ENCODE measurements at places on chromosomes 5 and 9. TPM values are rescaled to one million over a fixed set of nuclear protein-coding genes. Genes with fewer than 3 reads are reported as not detected.

The IFNK gene
- total RNA-seq: not detected

The GPR151 gene
- not detected for total RNA-seq

DNA sequence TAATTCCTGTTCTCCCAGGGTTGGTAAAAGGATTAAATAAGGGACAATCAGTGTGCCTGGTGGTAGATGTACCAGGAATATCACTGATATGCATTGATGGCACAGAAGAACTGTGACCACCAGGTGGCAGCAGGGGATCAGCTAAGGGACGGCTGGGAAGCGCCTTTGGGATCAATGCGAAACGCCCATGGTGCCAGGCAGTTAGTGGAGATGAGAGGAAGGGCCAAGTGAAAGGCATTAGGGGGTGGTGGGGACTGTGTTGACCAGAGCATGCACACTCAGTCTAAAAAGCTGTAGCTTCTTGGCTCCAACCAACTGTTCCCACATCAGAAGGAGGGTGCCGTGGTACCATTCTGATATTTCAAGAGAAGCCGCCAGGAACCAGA, 55.6 kb downstream of the ARHGEF37 start:
- DNase-seq: no peak
- no peak overlapping the region for H3K4me3 ChIP-seq
- H3K4me1 ChIP-seq: peaks cover 21% of the 10 kb centered on the region

DNA sequence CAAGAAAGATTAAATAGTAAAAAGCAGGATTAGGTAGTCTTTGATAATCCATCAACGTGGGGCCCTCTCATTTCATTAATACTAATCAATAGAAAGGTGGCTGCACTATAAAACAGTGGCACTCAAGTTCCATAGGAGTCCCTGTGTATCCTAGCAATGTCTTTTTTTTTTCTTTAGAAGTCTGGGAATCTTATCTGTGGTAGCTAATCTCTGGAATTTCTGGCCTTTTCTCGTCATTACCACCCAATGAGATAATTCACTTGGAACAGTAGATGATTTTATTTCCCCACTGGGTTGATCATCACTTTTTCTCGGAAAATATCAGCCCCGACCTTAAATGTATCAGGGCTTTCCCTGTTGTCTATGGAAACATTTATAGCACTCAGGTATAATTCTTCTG, 86.8 kb upstream of the CDH6 start:
- H3K4me3 ChIP-seq: no peak overlapping the region
- H3K27me3 ChIP-seq: no peaks in the 10 kb centered on the region
- no peak overlapping the region for H3K27ac ChIP-seq

DNA sequence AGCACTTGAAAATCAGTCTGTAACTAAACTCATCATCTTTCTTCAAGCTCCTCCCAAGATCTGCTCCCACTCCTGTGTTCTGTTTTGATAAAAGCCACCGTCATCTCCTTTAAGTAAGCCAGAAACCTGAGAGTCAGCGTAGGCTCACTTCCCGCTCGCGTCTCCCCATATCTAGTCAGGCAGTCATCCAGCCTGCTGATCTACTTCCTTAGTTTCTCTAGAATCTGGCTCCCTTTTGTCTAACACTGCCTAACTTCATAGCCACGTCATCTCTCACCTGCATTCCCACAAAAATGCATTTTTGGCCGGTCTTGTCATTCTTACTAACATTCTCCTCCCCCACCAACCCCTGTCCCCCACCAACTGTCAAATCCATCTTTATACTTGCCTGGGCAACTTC, 3.0 kb upstream of the TJP2 start:
- peaks cover 40% of the 10 kb centered on the region for H3K27me3 ChIP-seq
- no peak overlapping the region for H3K4me3 ChIP-seq
- peaks cover 4% of the 10 kb centered on the region for H3K36me3 ChIP-seq
- peaks cover 63% of the 10 kb centered on the region for H3K4me1 ChIP-seq
- no peak for DNase-seq

GRCh38 chr9:129697656-129698253, 32.3 kb downstream of the PRRX2 start:
- no peaks in the 10 kb centered on the region for H3K36me3 ChIP-seq
- peak; percentile 56 for DNase-seq
- peak overlapping the region; percentile 70 for H3K4me3 ChIP-seq
- peaks cover 34% of the 10 kb centered on the region for H3K27me3 ChIP-seq

DNA sequence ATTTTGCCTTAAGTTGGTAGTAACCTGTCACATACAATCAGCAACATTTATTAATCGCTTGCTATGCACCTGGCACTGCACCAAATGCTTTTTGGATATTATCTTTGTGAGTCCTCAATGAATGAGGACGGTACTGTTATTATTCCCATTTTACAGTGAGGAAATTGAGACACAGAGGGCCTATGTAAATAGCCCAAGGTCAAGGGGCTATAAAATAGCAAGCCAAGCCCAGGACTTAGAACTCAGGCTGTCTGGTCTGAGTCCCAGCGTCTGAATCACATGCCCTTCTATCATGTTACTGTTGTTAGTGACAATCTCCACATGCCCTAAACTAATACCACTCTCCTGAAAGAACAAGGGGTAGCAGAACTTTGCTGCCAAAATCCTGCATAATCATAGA, 60.0 kb downstream of the ERAP1 start:
- no peak for DNase-seq
- H3K27me3 ChIP-seq: no peaks in the 10 kb centered on the region
- peaks cover 37% of the 10 kb centered on the region for H3K4me1 ChIP-seq
- H3K4me3 ChIP-seq: no peak overlapping the region
- H3K36me3 ChIP-seq: peaks cover 19% of the 10 kb centered on the region
- no peak overlapping the region for H3K27ac ChIP-seq

DNA sequence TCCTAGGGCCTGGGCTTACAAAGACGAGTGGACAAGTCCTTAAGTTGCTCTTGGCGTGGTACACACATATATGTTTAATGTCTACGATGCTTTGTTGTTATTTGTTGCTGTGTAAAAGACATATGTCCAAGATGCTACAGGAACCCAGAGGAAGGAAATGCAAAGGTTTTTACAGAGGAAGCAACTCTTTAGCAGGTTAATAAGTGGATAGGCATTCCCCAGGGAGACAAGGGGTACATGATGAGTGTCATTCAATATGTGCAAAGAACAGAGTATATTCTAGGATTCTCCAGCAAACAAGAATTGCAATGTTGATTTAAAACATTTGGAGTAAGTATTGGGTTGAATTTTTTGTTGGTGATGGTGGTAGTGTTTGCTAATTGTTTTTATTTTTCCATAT, 92.1 kb downstream of the PIP5K1B start:
- H3K27ac ChIP-seq: no peak overlapping the region
- peaks cover 11% of the 10 kb centered on the region for H3K4me1 ChIP-seq
- no peak for DNase-seq
- no peak overlapping the region for H3K4me3 ChIP-seq
- H3K36me3 ChIP-seq: peaks cover 2% of the 10 kb centered on the region

DNA sequence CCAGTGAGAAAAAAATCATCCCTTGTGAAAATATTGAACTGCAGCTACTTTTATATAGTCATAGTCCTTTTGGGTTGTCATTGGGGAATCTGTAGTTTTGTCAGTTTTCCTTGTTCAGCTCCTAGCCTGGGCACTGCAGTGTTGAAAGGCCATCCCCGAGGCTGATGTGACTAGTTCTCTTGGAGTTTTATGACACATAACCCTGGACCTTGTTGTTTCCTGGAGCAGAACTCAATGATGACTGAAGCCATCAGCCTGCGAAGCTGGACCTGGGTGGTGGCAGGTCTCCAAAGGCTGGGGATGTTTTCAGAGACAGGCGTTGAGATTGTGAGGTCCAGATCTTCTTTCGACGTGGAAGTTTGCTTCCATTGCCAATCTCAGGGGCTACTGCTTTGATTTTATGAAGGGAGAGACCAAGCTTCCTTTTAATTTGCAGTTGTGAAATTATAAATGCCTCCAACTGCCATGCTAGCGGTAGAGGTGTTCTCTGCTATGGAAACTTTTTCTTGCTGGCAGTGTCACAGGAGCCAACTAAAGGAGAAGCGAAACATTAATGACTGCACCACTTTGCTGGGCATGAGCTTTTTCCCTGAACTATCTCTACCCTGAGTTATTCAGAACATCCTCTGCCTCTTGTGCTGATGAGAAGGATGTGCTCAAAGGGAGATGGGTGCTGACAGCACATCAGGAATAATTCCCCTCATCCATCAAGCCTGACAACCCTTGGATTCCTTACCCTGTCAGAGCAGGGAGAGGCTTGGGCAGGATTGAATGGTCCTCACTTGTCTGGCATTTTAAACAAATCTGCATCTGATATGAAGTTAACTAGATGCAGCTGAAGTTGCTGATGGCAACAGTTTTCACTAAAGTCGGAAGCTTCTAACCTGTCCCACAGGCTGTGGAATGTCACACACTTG, 209.6 kb downstream of the MAST4 start:
- peaks cover 54% of the 10 kb centered on the region for H3K27me3 ChIP-seq
- no peak for DNase-seq
- H3K4me1 ChIP-seq: no peaks in the 10 kb centered on the region
- H3K36me3 ChIP-seq: no peaks in the 10 kb centered on the region

Measured in activated T-cell treated with anti-CD3 and anti-CD28 coated beads, Interleukin-2, amount 50 U/mL, for 72 hours (primary cell).